Stimulated activated naive CD8-positive, alpha-beta T cell treated with anti-CD3 and anti-CD28 coated beads, Interleukin-15, Interleukin-2, amounts not matched to agents 100 U/mL and 50 U/mL, for 24 hours (primary cell): ENCODE measurements at places on chromosomes 16 and 17.
A peak's percentile ranks its signal among the peaks of the same experiment; 100 is the strongest.

- DNase-seq, result no peak
Measured at GRCh38 chr16:50114357-50115129, 38.6 kb upstream of the TENT4B start.

DNA sequence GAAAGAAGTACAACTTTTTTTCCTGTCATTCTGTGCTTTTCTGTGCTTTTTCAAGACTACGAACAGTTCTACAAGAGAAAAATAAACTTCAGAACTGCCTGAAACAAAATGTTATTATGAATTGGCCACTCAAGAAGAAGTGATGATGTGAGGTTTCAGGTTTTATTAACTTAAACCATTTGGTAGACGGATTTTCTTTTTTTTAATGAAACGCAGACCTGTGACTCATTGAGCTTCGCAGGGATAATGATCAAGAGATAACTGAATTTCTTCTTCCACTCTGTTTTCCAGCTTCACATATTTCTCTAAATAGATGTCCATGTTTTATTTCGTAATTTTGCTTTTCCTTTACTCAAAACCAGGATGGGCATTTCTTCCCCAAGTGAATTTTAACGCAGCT is 32.7 kb downstream of the AIPL1 start:
- no peak for DNase-seq

- no peak for DNase-seq
Measured at GRCh38 chr17:67137860-67138259, 93.5 kb downstream of the CACNG1 start.

DNA sequence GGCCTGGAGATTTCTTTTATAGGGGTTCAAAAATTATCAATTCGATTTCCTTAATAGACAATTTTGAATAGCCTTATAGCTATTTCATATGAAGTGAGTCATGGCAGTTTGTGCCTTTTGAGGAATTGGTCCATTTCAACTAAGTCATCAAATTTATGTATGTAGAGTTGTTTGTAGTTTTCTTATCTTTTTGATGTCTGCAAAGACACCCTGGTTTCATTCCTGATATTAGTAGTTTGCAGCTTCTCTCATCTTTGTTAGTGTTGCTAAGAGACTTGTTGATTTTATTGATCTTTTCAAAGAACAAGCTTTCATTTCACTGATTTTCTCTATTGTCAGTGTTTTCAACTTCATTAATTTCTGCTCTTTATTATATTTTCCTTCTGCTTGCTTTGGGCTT is 44.2 kb downstream of the N4BP1 start:
- no peak for DNase-seq

DNA sequence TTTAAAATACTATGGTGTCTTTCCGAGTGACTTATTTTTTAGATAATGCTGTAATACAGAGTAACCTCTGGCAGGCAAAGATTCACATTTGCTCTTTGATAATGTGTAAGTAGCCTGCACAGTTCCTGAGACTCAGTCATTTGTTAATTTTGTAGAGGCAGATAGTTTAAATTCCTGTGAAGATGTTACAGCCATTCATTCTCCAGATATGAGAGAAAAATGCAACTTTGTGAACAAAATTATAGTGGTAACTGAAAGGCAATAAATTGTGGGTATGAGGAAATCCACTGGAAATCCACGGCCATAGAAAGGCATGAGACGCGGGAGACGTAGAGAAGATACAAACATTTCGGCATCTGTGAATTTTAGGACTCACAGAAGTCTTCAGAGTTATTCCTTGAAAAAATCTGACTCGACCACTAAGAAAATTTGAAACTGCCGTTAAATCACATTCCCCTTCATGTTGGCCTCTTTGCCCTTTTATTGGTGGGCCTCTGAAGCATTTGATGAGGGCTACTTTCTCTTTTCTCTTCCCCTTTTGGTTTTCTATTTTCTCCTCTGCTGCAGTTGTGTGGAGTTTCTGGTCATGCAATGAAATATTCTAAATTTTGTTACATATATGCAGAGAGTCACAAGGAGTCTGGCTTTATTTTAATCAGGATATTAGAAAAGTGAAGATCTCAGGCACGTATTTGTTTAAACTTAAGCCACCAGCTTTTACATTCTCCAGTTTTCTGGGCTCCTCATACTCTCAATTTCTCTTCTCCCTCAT is 18.8 kb downstream of the HS3ST3A1 start:
- DNase-seq, result no peak

DNA sequence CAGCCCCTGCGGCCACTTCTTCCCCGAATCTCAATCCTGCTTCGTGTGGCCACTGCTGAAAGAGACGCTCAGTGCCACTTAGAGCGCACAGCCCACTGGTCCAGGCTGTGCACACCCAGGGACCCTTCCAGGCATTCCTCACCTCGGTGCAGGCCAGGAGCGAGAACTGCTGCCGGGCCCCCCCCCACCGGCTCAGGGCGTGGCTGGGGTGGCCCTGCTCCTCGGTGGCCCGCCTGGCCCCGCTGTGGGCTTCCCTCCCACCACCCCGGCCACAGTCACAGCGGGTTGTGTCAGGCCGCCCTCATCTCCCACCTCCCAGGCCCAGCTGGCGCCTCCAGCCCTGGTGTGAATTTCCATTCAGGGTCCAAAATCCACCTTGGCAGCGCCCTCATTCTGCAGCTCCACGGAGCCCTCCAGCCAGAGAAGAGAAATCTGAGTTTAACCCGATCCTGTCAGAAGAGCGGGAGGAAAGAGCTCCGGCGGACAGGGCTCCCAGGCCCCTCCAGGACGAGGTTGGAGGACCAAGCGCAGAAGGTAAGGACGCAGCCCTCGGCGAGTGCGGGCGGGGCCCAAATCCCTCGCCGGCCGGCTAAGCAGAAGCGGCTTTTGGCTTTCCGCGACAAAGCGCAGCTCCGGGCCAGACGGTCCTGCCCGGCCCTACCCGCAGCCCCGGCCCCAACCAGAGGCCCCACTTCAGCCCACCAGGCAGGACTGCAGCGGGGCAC is 12.0 kb downstream of the TBC1D16 start:
- no peak for DNase-seq

GRCh38 chr16:72129976-72130656 is 36.5 kb downstream of the DHX38 start:
- no peak for DNase-seq

- DNase-seq, result no peak
Measured at GRCh38 chr17:82807101-82807500, 32.7 kb downstream of the ZNF750 start.

- peak; percentile 74 for DNase-seq
Measured at GRCh38 chr16:4675864-4676786, 17.2 kb upstream of the NUDT16L1 start.

- DNase-seq, result no peak
Measured at GRCh38 chr17:66296289-66296725, 6.1 kb upstream of the PRKCA start.

DNA sequence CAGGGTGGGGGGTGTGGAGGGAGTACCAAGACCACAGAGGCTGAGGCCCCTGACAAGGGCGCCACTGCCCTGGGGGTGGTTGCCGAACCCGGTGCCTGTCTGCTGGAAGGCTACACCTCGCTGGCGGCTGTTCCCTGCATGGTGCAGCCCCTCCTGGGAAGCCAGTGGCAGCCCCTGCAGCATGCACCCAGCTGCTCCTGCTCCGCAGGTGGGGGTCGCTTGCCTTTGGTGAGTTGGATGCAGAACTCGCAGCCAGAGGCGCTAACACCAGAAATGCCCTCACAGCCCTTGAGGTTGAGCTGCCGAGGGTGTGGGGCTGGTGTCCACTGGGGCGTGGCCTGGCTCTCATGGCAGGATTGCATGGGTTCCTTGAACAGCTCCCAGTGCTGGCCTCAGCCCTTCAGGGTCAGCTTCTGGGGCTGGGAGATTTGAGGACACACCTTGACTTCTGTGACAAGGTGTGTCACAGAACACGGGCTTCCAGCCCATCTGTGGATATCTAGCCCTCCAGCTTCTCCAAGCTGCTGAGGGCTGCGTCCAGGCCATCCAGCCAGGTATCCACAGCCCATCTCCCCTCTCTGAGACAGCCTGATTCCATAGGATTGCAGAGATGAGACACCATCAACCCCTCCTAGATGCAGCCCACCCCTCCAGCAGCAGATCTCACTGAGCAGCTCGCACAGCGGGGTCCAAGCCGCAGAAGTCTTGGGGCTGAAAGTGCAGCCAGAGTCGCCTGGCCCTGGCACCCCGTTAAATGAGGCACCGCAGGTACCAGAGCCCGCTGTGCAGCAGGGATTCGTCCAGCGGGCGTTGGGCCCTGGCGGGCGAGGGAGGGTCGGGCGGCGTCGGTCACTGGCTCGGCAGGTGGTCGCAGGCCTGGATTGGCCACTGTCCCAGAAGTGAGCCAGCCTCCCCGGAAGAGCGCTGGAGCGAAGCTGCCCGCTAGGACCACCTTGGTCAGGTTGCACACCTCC is 586.3 kb downstream of the KCNJ18 start:
- no peak for DNase-seq

GRCh38 chr17:74654742-74655141 is 31.2 kb upstream of the CD300E start:
- DNase-seq, result no peak

DNA sequence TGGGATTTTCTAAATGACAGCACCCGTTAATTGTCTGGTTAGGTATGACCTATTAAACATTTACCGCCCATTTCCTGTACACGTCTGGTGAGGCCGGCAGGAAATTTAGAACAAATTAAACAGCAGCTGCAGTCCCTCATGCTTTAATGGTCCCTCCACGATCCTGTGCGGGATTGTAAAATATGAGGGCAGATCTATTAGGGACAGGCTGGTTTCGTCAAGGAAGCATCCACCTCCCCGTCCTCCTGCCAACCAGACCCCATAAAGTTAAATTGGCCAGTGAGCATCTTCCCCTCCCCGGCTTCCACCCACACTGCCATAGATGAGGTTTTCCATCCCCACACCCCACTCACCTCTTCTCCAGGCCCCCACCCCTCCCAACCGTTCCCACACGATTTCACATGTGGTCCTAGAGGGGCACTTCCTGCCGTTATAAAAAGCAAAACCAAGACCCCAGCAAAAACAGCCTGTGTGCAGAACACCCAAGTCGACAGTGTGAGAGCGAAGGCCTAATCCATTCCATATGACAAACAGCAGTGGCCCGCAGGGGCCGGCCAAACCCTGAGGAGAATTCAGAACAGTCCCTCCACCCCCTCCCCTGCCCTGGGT is 331.9 kb downstream of the FOXL1 start:
- DNase-seq, result no peak

- DNase-seq, result no peak
Measured at GRCh38 chr17:37170881-37171425, 204.8 kb upstream of the C17orf78 start.

GRCh38 chr16:5506021-5506420 is 408.4 kb upstream of the EEF2KMT start:
- DNase-seq, result no peak

DNA sequence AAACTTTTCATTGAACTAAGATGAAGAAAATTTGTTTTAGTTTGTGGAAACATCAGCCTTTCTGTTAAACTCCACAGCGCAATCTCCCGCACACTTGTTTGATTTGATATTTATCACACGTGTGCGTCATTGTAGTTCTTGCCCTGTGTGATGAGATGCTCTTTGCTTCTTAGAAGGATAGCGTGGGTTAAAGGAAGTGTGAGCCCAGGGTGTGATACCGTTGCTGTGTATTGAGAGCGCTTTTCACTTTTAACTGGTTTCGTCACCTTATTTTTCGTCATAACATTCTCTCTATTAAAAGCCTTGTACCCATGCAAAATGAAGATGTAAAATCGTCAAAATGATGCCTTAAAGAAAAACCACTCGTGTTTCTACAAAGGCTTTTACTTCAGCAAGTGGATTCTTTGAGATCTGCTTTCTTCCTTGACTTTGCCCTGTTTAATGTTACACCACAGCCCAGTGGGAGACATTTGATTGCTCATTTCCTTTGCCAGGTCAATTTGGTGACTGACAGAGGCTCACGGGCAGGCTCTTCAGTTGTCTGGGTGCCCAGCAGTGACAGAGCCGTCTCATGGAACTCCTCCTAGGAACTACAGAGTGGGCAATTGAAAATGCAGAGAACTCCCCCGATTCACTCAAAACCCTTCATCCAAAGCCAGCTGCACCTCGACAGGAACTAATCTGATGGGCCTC is 61.1 kb downstream of the RPA1 start:
- DNase-seq, result no peak

DNA sequence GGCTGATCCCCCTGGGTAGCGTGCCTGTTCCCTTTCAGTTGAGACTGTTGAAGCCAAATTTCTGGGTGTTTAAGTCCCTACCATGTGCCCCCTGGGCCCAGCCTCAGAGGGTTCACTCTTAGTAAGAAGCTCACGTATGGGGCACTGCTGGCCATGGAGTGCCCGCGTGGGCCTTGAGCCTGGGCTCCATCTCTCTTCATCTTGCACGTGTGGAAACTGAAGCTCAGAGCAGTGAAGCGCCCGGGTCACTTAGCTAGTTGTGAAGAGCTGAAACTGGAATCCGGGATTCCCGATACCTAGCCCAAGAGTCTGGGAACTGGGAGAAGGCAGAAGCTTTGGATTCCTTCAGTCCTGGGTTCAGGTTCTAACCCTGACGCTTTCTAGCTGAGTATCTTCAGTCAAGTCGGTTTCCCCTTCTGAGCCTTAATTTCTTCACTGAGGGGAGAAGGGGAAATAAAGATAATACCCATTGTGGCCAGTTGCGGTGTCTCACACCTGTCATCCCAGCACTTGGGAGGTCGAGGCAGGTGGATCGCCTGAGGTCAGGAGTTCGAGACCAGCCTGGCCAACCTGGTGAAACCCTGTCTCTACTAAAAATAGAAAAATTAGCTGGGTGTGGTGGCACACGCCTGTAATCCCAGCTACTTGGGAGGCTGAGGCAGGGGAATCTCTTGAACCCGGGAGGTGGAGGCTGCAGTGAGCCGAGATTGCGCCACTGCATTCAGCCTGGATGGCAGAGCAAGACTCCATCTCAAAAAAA is 103.9 kb downstream of the OR1D5 start:
- DNase-seq, result no peak

- no peak for DNase-seq
Measured at GRCh38 chr17:4632581-4632920, 8.9 kb downstream of the ALOX15 start.

DNA sequence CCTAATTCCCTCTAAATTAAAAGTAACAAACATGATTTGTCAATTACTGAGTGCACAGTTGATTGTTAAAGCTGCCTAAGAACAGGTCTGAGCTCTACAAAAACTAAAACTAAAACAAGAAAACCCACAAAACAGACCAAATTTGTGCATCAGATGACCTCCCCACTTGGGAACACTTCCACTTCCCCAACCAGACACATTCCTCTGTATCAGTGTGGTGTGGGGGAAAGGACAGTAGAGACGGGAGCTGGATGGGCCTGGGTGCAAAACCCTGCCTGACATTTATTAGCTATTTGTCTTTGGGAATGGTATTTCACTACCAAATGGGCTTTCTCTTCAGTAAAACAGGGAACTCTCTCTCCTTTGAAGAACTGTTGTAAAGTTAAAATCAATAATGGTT is 29.8 kb downstream of the STAT3 start:
- DNase-seq, result no peak
